ENCODE measurements at places on chromosomes 1 and 21. TPM values are rescaled to one million over a fixed set of nuclear protein-coding genes. Genes with fewer than 3 reads are reported as not detected.

DNA sequence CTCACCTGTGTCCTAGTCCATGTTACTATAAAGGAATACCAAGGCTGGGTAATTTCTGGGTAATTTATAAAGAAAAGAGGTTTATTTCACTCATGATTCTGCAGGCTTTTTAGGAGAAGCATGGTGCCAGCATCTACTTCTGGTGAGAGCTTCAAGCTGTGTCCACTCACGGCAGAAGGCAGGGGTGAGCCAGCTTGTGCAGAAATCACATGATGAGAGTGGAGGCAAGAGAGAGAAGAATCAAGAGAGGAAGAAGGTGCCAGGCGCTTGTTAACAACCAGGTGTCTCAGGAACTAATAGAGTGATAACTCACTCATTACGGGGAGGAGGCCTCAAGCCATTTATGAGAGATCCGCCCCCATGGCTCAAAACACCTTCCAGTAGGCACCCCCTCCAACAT lies 67.5 kb upstream of the CD34 start:
- no peaks in the 10 kb centered on the region for H3K36me3 ChIP-seq
- no peak for DNase-seq
- H3K4me3 ChIP-seq: no peak overlapping the region
- no peak overlapping the region for H3K27ac ChIP-seq

- no peak overlapping the region for H3K4me3 ChIP-seq
- H3K36me3 ChIP-seq: no peaks in the 10 kb centered on the region
- H3K27me3 ChIP-seq: peaks cover 3% of the 10 kb centered on the region
- H3K4me1 ChIP-seq: no peaks in the 10 kb centered on the region
These were observed 291.8 kb upstream of the CAMK1G start for GRCh38 chr1:209291715-209292114.

DNA sequence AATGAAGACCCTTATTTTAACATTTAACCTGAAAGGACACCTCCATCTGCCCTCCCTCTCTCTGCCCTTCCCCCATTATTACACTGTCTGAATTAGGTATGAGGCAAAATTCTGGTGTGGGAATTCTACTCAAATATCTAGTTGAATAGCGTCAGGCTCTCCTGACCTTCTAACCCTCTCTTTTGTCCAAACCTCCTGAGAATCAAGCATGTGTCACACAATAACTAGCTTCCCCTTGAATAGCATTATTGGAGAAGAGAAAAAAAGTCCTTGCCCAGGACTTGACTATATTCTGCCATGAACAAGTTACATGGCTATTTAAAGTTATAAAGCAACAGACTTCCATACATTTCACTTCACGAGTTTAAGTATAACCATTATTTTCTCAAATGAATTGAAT lies 35.5 kb downstream of the USH2A start:
- H3K27me3 ChIP-seq: no peaks in the 10 kb centered on the region
- H3K27ac ChIP-seq: no peak overlapping the region
- H3K4me3 ChIP-seq: no peak overlapping the region
- H3K4me1 ChIP-seq: no peaks in the 10 kb centered on the region
- no peak for DNase-seq
- no peaks in the 10 kb centered on the region for H3K36me3 ChIP-seq

METTL18 gene
- total RNA-seq: 9.8 TPM

GNG5 gene
- 106 TPM for total RNA-seq

DNA sequence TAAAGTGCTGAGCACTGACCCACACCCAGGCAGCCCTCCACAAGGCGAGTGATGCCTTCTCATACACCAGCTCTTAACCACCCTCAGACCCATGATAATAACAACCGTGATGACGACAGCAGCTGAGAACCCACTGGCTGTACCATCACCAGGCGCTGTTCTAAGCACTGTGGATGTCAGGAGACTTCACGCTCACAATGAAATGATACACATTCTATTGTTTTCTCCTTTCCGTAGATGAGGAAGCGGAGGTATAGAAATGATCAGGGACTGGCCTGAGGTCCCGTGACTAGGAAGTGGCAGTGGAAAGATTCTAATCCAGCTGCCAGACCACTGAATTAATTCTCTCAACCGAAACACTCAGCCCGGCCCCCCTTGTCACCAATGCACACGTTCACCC lies 32.6 kb downstream of the SDC3 start:
- no peaks in the 10 kb centered on the region for H3K36me3 ChIP-seq
- H3K4me1 ChIP-seq: no peaks in the 10 kb centered on the region
- H3K4me3 ChIP-seq: no peak overlapping the region
- peaks cover 44% of the 10 kb centered on the region for H3K27me3 ChIP-seq

DNA sequence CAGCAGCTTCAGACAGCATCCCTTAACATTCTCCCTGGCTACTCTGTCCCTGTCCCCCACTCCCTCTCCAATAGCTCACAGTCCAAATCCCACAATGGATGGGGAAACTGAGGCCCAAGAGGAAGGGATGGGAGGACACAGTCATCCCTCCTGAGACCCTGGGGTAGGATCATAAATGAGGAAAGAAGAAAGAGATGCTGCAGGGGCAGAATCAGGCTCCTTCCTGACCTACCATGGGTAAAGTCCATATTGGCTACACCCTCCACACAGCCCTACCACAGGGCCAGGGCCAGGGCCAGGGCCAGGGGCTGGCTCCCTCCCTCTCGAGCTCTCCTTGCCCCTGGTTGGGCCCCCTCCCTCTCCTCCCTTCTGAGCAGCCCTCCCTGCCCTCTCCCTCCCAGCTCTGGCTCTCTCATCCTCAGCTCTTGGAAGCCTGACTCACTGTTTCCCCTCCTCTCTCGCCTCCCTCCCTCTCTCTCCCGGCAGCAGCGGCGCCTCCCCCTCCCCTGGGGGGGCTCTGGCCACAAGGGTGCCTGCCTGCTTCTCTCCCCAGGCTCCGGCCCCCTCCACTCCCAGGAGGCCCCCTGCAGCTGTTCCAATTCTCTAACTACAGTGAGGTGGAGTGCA lies 4.9 kb downstream of the AHDC1 start:
- H3K4me3 ChIP-seq: no peak overlapping the region
- no peaks in the 10 kb centered on the region for H3K27me3 ChIP-seq
- DNase-seq: peak; percentile 55
- peaks cover 17% of the 10 kb centered on the region for H3K4me1 ChIP-seq
- no peak overlapping the region for H3K27ac ChIP-seq

LAD1 gene
- not detected for total RNA-seq

BACE2 gene
- 4.6 TPM for total RNA-seq

DNA sequence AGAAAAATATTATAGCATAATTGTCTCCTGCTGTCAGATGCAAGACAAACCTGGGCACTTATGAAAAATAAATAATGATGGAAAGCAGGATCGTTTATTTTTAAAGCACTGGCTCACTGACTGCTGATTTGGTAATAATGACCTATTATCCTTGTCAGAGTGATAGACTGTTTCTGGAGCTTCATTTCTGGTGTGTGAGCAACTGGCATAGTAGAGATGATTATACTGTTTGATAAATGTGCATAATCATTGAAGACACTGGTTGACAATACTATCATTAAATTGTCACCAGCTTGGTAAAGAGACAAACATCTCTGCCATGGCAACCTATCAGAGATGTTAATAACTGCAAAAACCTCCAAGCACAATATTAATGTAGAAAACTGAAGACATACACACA lies 179.9 kb upstream of the ZNF644 start:
- no peaks in the 10 kb centered on the region for H3K36me3 ChIP-seq
- no peak overlapping the region for H3K27ac ChIP-seq

PAPPA2 gene
- 0.05 TPM for total RNA-seq

GRCh38 chr21:33394260-33394659 lies 9.0 kb upstream of the IFNGR2 start:
- no peak overlapping the region for H3K27ac ChIP-seq
- no peak overlapping the region for H3K4me3 ChIP-seq
- peaks cover 35% of the 10 kb centered on the region for H3K27me3 ChIP-seq
- no peak for DNase-seq
- peaks cover 2% of the 10 kb centered on the region for H3K4me1 ChIP-seq
- no peaks in the 10 kb centered on the region for H3K36me3 ChIP-seq

DNA sequence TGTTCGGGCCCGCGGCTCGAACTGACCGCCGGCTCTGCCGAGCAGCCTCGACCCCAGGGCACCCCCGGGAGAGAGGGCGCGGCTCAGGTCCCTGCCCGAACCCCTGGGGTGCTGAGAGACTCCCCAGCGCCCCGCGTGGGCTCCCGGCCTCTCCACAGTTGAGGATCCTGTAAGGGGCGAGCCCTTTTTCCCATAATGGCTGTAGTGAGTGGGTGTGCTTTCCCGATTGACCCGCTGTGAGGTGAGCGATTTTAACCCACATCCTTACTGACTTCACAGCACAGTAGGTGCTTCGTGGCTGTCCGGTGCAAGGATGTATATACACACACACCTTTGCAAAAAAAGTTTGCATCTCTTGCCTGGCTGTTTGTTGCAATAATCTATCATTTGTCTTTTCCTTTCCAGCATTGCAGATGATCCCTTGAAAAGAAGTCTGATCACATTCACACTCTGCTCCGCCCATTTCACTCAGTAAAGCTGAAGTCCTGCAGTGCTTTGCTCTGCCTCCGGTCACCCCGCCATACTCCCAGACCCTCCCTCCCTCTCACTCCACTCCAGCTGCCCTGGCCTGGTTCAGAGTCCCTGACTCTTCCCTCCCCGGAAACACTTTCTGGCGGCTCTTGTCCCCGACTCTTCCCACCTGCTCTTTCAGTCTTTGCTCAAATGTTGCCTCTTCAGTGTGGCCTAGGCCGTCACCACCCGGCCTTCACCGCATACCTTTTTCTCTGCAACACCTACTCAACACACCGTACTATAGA lies 955 bp upstream of the UBE2G2 start:
- peak overlapping the region; percentile 88 for H3K4me3 ChIP-seq
- no peak for DNase-seq
- peaks cover 51% of the 10 kb centered on the region for H3K4me1 ChIP-seq
- H3K27ac ChIP-seq: peak overlapping the region; percentile 89
- no peaks in the 10 kb centered on the region for H3K27me3 ChIP-seq

PFDN2 gene
- 68.0 TPM for total RNA-seq

LPAR3 gene
- total RNA-seq: 0.94 TPM

DNA sequence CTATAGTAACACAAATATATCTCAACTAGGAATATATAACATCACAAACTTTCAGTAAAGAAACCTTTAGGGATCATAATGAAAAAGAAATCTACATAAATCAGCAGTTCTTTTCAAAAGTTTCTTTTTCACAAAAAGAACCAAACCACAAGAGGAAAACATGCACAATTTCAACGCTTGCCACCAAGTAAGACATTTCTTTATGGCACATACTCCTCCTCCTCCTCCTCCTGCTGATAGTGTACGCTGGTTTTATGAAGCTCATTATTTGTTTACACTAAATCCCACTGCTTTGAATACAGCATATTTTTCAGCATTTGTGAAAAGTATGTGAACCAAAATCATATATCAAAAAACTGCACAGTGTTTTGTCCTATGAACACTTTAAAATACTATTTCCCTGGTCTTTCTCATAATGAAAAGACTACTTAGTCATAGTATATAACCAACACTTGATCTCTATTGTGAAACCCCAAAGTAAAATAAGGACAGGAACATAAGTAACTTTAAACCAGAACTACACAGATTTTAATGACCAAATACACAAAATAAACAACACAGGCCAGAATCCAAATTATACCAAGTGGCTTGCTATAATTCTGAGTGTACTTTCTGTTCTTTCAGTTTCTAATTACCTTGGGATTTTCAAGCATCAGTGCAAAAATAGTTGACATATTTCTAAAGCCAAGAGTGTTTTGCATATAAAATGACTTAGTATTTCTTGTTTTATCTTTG lies 184.2 kb downstream of the EIF4G3 start:
- H3K4me3 ChIP-seq: no peak overlapping the region
- peaks cover 2% of the 10 kb centered on the region for H3K36me3 ChIP-seq
- no peak for DNase-seq
- no peaks in the 10 kb centered on the region for H3K27me3 ChIP-seq

L1TD1 gene
- total RNA-seq: not detected

GRCh38 chr1:43622471-43622870 lies 27.5 kb upstream of the KDM4A start:
- H3K4me1 ChIP-seq: no peaks in the 10 kb centered on the region
- H3K4me3 ChIP-seq: no peak overlapping the region
- DNase-seq: no peak
- H3K27ac ChIP-seq: no peak overlapping the region

DNA sequence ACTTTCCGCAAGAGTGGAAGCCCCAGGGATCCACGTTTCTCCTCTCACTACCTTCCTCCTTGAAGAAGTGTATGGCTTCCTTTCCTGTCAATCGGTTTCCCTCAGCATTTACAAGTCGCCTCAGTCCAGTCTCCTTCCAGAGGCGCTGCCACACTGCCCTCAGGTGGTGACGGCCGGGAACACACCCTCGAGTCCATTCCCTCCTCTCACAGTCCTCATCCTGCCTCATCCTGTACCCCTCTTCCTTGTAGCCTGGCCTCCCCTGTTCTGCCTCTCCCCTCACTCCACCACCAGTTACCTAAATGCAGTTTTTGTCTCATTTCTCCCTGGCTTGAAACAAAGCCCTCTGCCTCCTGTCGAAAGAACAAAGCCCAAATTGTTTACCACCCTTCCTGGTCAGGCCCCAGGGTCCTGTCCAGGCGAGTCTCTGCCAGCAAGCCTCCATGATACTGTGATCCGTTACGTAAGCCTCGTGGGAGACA lies 23.2 kb upstream of the LSM10 start:
- peak; percentile 94 for DNase-seq
- H3K27ac ChIP-seq: peak overlapping the region; percentile 82
- peak overlapping the region; percentile 53 for H3K4me3 ChIP-seq
- H3K27me3 ChIP-seq: no peaks in the 10 kb centered on the region
- no peaks in the 10 kb centered on the region for H3K36me3 ChIP-seq
- H3K4me1 ChIP-seq: peaks cover 16% of the 10 kb centered on the region

C1orf185 gene
- total RNA-seq: not detected

DNA sequence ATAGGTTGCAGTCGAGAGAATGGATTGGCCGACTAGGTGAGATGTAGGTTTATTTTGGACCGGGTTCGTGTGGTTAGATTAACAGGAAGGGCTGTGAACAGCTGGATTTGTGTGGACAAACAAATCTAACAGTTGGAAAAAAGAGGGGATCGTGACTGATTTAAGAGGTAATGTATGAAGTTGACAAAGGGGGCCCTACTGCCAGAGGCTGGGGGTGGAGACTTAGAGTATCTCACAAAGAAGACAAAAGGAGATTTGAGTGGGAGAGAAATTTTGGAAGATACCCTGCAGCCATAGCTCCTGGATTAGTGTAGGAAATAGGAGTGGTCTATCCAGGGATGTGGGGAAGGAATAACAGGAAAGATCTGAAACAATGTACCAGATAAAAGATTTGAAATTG lies 38.8 kb upstream of the PLA2G5 start:
- no peak overlapping the region for H3K4me3 ChIP-seq
- DNase-seq: no peak
- H3K36me3 ChIP-seq: no peaks in the 10 kb centered on the region
- no peaks in the 10 kb centered on the region for H3K4me1 ChIP-seq

All from activated CD8-positive, alpha-beta T cell treated with anti-CD3 and anti-CD28 coated beads, Interleukin-2, amount 10 ng/mL, durations not matched to agents 7 days and 5 days (primary cell).